ENCODE measurements at places on chromosomes 16 and 17. TPM values are rescaled to one million over a fixed set of nuclear protein-coding genes. Genes with fewer than 3 reads are reported as not detected.

ECI1 gene
- 38.7 TPM for total RNA-seq

CDC6 gene
- total RNA-seq = 142 TPM

KCNH4 gene
- 1.6 TPM for total RNA-seq

ANKFN1 gene
- not detected for total RNA-seq

DPEP3 gene
- not detected for total RNA-seq

ARHGAP44 gene
- total RNA-seq = not detected

KRTAP9-4 gene
- total RNA-seq = not detected

OTOP3 gene
- not detected for total RNA-seq

SBK1 gene
- total RNA-seq = 0.85 TPM

TMIGD1 gene
- total RNA-seq = not detected

GRCh38 chr17:79979816-79980215, 55.9 kb downstream of the TBC1D16 start:
- no peak overlapping the region for H3K27ac ChIP-seq
- no peaks in the 10 kb centered on the region for H3K27me3 ChIP-seq
- H3K4me1 ChIP-seq = no peaks in the 10 kb centered on the region
- H3K4me3 ChIP-seq = no peak overlapping the region
- DNase-seq = no peak
- H3K36me3 ChIP-seq = no peaks in the 10 kb centered on the region

GRCh38 chr17:17229416-17230384, 7.3 kb downstream of the FLCN start:
- H3K4me3 ChIP-seq = no peak overlapping the region
- no peak overlapping the region for H3K27ac ChIP-seq
- no peak for DNase-seq
- peaks cover 52% of the 10 kb centered on the region for H3K36me3 ChIP-seq
- H3K27me3 ChIP-seq = no peaks in the 10 kb centered on the region
- peaks cover 2% of the 10 kb centered on the region for H3K4me1 ChIP-seq

DNA sequence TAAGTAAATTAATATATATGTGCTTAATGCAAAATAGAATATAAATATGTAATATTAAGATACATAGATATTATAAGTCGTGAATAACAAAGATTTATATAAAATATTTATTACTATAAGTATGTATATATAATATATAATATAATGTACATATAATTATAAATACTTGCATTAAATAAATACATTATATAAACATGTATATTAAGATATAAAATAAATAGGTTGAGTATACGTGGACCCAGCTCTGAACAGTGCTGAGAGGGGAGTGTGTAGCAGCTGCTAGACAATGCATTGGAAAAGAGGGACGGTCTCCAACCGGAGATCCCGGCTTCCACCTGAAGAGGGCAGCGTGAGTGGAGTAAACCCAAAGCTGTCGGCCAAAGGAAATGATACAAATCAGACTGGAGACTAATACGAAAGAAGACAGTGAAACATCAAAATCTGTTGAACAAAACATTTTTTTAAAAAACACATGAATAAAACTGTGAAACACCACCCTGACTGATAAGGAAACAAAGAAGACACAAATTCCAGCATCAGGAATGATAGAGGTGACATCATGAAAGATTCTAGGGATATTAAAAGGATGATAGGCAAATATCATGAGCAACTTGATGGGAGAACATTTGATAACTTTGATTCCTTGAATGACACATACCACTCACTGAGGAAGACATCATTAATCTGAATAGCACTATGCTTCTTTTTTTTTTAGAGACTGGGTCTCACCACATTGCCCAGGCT, 125.4 kb upstream of the CHMP6 start:
- H3K27ac ChIP-seq = peak overlapping the region; percentile 74
- DNase-seq = peak; percentile 93
- H3K4me1 ChIP-seq = peaks cover 74% of the 10 kb centered on the region
- H3K27me3 ChIP-seq = no peaks in the 10 kb centered on the region
- peaks cover 69% of the 10 kb centered on the region for H3K36me3 ChIP-seq
- peak overlapping the region; percentile 16 for H3K4me3 ChIP-seq

DNA sequence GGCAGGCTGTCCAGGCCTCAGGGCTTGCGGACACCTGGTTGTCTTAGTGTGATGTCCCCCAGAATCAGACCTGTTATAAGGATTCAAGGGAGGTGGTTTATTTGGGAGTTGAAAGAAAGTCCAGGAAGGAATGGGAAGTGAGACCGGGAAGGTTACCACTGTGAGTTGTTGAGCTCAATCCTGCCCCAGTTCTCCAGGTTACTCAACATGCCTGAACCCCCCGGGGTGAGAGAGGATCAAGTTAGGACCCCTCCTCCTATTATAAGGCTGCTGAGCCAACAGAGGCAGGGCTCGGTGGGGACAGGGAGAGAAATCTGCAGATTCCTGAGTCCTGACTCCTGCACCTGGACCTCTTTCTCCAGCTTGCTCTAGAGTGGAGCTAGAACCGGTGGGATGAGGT, 86.4 kb downstream of the MRM1 start:
- DNase-seq = no peak
- peaks cover 20% of the 10 kb centered on the region for H3K27me3 ChIP-seq
- H3K4me1 ChIP-seq = no peaks in the 10 kb centered on the region
- no peak overlapping the region for H3K27ac ChIP-seq

- H3K36me3 ChIP-seq = no peaks in the 10 kb centered on the region
- no peak for DNase-seq
- H3K27me3 ChIP-seq = peaks cover 20% of the 10 kb centered on the region
- no peaks in the 10 kb centered on the region for H3K4me1 ChIP-seq
Observed at GRCh38 chr17:39969375-39969774, 6.6 kb downstream of the GSDMA start.

- no peak overlapping the region for H3K27ac ChIP-seq
- H3K36me3 ChIP-seq = peaks cover 19% of the 10 kb centered on the region
- H3K27me3 ChIP-seq = no peaks in the 10 kb centered on the region
- peaks cover 5% of the 10 kb centered on the region for H3K4me1 ChIP-seq
- DNase-seq = no peak
Observed at GRCh38 chr16:70729292-70729691, 43.4 kb upstream of the MTSS2 start.

- H3K27me3 ChIP-seq = no peaks in the 10 kb centered on the region
- no peak for DNase-seq
- peaks cover 12% of the 10 kb centered on the region for H3K36me3 ChIP-seq
- no peak overlapping the region for H3K27ac ChIP-seq
Observed at GRCh38 chr16:81711657-81712319, 67.3 kb upstream of the PLCG2 start.

DNA sequence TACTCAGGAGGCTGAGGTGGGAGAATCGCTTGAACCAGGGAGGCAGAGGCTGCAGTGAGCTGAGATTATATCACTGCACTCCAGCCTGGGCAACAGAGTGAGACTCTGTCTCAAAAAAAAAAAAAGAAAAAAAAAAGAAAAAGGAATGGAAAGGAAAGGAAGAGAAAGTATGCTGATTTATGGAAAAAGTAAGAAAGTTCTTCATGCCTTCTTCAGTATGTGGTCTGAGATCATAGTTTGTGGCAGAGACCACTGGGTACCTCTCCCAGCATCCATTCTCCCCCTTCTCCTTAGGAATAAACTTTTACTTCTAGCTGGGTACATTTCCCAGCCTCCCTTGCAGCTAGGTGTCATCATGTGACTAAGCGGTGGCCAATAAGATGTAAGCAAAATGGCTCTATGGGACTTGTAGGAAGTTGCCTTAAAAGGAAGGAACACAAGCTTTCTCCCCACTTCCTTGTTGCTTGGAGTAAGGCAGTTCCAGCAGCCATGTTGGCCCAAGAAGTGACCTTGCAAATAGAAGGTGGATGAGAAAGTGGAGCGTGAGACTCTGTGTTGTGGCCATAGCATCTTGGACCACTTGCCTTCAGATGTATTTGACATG, 26.1 kb upstream of the XPO6 start:
- no peaks in the 10 kb centered on the region for H3K36me3 ChIP-seq
- H3K27ac ChIP-seq = no peak overlapping the region
- no peak overlapping the region for H3K4me3 ChIP-seq

- no peak for DNase-seq
- H3K36me3 ChIP-seq = no peaks in the 10 kb centered on the region
- H3K4me3 ChIP-seq = no peak overlapping the region
- H3K27ac ChIP-seq = no peak overlapping the region
Observed at GRCh38 chr16:89050119-89050867, 43.4 kb upstream of the ACSF3 start.

GRCh38 chr16:50864386-50864785, 122.5 kb downstream of the CYLD start:
- no peak for DNase-seq
- H3K36me3 ChIP-seq = no peaks in the 10 kb centered on the region
- no peak overlapping the region for H3K27ac ChIP-seq
- H3K4me3 ChIP-seq = no peak overlapping the region
- H3K27me3 ChIP-seq = peaks cover 5% of the 10 kb centered on the region

DNA sequence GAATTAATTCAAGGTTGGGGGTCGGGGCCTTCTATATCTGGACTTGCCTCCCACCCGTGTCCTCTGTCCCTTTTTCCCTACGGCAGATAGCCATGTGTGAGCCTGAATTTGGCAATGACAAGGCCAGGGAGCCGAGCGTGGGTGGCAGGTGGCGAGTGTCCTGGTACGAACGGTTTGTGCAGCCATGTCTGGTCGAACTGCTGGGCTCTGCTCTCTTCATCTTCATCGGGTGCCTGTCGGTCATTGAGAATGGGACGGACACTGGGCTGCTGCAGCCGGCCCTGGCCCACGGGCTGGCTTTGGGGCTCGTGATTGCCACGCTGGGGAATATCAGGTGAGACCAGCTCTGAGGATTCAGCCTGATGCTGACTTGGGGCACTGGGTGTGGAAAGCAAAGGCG, 365 bp downstream of the AQP8 start:
- no peak overlapping the region for H3K4me3 ChIP-seq
- DNase-seq = no peak
- no peaks in the 10 kb centered on the region for H3K4me1 ChIP-seq
- no peaks in the 10 kb centered on the region for H3K36me3 ChIP-seq
- H3K27ac ChIP-seq = no peak overlapping the region

- no peak overlapping the region for H3K4me3 ChIP-seq
- no peaks in the 10 kb centered on the region for H3K27me3 ChIP-seq
- H3K27ac ChIP-seq = no peak overlapping the region
- H3K36me3 ChIP-seq = peaks cover 39% of the 10 kb centered on the region
- H3K4me1 ChIP-seq = peaks cover 5% of the 10 kb centered on the region
- DNase-seq = no peak
Observed at GRCh38 chr17:81267390-81268067, 27.6 kb downstream of the SLC38A10 start.

- peaks cover 4% of the 10 kb centered on the region for H3K4me1 ChIP-seq
- no peak for DNase-seq
- H3K36me3 ChIP-seq = no peaks in the 10 kb centered on the region
Observed at GRCh38 chr16:78640886-78641285, 541.4 kb downstream of the WWOX start.

- no peaks in the 10 kb centered on the region for H3K4me1 ChIP-seq
- H3K4me3 ChIP-seq = no peak overlapping the region
- peaks cover 1% of the 10 kb centered on the region for H3K27me3 ChIP-seq
- no peaks in the 10 kb centered on the region for H3K36me3 ChIP-seq
- DNase-seq = no peak
- H3K27ac ChIP-seq = no peak overlapping the region
Observed at GRCh38 chr16:19005561-19006445, 22.1 kb downstream of the TMC7 start.
